ENCODE measurements at places on chromosomes 12 and 14.

DNA sequence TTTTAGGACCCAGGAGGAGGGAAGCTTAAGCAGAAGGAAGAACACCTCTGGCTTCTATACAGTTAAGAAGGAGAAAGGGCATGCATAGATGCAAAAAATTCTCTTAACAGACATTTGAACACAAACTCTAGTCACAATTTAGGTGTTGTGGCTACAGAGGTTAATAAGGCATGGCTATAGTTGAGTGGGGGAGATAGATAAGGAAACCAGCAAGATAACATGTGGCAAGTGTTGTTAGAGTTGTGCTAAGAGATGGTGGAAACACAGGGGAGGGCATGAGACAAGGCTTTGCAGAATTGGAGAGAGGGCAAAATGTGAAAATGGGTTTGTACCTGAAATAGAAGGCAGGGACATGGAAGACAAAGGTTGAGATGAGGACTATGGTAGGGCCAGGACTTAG, 88.9 kb downstream of the MSRB3 start:
- DNase-seq = no peak

GRCh38 chr12:9114946-9115345, 773 bp downstream of the A2M start:
- no peak for DNase-seq

DNA sequence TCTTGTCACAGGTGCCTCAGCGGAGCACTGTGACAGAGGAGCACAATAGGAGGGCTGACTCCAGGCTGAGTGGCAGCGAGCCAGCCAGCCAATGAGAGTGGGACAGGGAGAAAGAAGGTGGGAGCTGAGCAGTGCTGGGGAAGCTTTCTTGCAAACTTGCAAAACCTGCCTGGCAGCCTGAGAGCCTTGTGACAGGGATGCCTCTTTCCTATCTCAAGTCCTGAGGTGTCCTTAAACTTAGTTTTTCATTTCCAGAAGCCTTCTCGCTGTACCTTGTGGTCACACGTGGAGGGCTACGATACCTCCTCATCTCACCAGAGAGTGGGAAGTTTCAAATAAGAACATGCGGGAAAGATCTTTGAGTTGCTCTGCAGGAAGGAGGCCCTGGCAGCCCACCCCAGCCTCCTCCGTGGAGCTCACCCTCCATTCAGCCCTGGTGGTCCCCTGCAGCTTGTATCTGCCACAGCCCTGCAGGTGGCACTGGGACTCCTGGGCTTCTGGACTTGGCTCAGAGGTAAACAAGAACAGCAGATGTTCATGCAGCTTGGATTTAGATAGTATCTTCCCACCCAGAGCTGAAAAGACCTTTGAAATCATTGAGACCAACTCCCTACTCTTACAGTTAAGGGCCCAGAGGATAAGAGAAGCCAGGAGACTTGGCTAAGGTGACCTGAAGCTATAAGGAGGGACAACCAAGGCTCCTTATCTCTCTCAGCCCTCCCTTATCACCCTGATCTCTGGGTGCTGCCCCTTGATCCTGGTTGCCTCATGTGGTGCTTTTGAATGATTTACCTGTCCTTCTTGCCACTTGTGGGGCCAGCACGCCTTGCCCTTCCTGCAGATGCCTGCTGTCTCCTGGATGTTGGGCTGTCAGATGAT, 153.5 kb upstream of the MAX start:
- peak; percentile 70 for DNase-seq

DNA sequence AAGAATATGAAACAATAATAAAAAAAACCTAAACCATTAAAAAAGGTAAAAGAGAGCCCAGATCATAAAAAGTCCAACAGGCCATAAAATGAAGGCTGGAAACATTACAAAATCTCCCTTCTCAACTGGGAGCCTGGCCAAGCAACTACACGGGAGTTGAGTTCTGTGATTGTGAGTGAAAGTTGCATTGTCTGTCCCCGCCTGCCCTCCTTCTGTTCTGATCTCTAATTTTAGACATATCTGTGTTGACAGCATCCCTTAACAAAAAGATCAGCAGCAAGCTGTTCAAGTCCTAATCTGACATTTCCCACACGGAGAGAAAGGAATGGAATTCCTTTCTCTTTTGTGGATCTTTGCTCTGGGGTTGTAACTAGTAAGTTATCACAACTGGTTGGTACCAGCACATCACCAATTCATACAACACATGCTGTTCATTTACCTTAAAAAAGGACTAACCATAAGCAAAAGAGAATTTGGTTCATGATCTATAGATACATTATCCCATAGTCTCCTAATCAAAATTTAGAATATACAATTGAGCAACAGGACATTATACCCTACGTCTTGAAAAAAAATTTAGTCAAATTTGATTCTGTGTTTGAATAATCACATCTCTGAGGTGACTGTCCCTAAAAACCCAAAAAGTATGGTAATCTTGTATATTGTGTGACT, 205.1 kb upstream of the GZMB start:
- DNase-seq = no peak

DNA sequence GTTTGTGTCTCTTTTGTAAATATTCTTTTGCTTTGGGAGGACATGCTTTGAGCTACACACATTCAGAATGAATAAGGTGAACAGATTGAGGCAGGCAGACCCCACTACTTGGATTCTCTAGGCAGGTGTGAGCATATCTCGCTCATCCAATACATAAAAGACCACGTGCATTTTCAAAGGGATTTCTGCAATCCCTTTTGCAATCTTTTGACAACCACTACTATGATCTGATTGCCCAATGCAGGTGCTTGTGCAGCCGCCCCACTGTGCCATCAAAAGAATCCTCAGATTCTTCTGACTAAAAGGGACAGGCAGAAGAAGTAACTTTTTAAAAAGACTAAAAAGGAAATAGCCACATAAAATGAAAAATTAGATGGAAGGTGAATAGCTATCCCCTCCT, 341.4 kb downstream of the BMP4 start:
- no peak for DNase-seq

DNA sequence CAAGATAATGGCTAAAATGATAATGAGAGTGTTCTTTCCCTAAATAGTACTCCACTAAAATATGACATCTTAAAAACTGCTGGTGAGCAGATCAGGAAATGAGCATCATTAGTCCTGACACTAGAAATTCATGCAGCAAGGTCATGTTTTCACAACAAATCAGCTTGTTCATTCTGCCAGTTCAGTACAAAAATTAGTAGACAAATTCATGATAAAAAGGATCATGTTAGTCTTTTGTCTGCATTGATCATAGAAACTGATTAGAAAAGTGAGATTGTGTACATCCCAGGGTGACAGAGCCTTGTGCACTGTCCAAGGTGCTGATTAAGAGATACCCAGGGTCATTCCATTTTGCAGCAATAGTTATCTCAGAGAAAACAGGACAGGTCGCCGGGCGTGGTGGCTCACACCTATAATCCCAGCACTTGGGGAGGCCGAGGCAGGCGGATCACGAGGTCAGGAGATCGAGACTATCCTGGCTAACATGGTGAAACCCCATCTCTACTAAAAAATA, 163.6 kb downstream of the RIMBP2 start:
- no peak for DNase-seq

GRCh38 chr12:88793096-88793495, 212.8 kb upstream of the KITLG start:
- no peak for DNase-seq

DNA sequence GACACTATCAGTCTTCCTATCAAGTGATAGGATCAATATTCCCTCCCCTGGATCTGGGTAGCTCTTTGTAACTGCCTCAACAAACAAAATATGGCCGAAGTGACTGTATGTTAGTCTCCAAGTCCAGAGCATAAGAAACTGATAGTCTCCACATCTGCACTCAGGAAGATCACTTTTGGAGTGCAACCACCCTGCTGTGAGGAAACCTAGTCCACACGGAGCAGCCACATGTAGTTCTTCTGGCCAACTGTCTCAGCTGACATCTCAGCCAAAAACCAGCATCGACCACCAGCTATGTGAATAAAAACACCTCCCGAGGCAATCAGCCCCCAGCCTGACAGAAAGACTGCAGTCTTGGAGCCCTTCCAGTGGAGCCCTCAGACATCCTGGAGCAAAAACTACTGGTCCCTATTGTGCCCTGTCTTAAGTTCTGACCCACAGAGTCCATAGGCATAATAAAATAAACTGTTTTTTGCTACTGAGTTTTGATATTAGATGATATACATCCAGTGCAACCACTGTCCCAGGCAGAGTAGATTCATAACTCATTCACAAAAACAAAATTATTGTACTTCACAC, 143.8 kb downstream of the MED13L start:
- DNase-seq = no peak

DNA sequence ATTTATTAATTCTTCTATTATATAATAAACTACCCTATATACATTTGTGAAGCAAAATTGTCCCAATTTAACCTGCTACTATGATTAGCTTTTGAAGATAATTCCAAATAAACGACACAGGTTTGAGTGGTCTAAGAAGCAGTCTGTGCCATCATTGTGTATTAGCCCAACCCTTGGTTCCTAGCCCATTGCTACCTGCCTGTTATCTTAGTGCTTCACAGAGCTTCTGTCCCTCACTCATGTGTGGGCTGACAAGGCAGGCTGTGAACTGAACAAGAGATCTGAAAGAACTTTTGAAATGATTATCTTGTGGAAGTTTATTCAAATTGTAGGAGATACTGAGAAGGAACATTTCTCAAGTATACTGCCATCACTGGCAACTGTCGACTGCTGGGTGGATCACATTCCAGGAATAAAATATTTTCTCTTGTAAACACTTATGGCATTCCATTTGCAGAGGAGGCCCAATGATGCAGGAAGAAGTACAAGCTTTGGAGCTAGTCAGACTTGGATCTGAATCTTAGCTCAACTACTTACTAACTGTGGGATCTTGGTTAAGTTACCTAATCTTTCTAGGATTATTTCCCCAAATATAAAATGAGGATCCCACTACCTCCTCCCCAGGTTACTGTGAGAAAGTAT, 7.8 kb upstream of the MTERF2 start:
- DNase-seq = no peak

DNA sequence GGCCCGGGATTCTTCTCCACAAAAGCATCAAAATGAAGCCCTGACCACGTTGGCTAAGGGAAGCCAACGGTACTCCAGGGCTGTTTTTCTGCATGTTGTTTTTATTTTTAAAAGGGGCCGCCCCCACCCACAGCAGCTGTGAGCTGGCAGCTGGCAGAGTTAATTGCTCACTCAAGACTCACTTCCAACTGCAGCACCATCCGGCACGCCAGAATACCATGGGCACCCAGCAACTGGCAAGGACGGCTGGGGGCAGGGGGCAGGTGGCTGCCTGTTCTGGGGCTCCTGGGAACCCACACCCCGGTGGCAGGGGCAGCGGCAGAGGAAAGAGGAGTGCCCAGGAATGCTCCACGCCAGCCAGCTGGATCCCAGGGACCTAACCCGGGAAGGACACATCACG, 44.3 kb downstream of the NCOR2 start:
- DNase-seq = peak; percentile 93

GRCh38 chr12:8455271-8455670, 491 bp upstream of the CLEC6A start:
- no peak for DNase-seq

DNA sequence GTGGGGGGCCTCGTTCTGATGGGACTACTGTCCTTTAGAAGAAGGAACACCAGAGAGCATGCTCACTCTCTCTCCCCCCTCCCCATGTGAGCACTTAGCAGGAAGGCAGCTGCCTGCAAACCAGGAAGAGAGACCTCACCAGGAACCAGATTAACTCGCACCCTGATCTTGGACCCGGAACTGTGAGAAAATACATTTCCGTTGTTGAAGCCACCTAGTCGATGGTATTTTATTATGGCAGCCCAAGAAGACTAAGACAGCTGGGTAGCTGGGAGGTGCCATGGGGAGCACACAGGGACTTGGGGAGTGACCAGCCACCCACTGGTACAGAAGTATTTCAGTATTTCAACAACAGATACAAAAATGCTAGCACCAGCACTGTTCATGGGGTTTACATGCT, 59.0 kb downstream of the VCPKMT start:
- DNase-seq = no peak

DNA sequence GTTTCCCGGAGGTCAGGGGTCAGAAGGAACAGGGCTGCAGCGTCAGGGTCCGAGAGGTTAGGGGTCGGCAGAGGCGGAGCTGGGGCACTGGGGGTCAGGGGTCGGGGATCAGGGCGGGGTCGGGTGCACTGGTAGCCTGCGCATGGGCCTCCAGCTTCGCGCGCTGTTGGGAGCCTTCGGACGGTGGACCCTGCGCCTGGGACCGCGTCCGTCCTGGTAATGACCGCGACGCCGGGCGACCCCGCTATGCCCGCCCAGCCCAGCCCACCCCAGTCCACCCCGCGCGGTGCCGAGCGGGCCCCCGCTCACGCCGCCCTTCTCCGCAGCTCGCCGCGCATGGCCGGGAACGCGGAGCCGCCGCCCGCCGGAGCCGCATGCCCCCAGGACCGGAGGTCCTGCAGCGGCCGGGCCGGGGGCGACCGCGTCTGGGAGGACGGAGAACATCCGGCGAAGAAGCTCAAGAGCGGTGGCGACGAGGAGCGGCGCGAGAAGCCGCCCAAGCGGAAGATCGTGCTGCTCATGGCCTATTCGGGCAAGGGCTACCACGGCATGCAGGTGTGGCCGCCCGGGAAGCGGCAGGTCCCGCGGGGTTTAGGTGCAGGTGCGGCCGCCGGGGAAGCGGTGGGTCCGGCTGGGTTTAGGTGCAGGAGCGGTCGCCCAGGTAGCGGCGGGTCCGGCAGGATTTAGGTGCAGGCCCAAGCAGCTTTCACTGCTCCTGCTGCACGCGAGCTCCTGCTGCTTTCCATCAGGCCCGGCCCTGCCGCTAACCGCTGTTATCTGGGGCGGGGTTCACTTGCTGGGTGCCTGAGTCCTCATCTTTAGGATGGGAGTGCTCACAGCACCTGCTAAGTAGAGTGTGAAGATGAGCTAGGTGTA, 743 bp downstream of the PUS1 start:
- DNase-seq = peak; percentile 14

DNA sequence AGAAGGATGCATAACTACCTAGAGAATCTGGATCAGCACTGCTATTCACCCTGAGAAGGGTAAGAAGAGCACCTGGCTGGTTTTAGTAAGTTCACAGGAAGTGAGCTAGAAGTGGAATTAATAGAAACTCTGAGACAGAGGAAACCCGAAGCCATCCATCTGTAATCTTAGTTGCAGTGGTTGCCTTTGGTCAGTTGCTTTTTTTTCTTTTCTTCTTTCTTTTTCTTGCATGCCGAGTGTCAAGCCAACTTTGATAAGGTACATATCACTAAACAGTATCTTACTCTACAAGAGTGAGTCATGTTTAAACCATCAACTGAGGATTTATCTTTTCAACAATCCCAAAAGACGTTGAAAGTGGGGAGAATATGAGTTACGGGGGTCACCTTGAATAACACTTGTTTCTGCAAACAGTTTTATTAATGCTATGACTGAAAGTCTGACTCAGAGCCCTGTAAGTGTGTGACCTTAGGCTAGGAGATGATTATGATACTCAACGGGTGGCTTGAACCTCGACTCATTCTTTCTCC, 26.7 kb downstream of the C12orf75 start:
- DNase-seq = no peak
